ENCODE measurements at places on chromosomes 2 and 18. TPM values are rescaled to one million over a fixed set of nuclear protein-coding genes. Genes with fewer than 3 reads are reported as not detected.

DNA sequence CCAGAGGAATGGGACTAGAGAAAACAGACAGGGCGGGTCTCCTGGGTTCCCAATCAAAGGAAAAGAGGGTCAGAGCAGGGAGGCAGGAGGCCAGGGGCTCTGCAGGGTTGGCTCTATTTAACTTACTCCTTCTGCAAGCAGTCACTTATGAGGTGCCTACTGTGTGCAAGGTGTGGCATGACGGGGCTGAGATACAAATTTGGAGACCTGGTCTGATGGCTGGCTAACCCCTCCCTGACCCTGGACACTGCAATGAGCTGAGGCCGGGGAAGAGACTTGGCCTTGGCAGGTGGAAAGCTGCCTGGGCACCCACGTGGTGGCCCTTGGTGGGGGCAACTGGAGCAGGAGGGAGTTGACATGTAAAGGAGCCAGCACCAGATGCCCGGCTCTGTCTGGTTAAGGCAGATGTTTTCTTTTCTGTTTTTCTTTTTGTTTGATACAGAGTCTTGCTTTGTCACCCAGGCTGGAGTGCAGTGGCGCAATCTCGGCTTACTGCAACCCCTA, 148.5 kb upstream of the GATA6 start:
- DNase-seq: no peak
- peaks cover 4% of the 10 kb centered on the region for H3K27me3 ChIP-seq
- no peaks in the 10 kb centered on the region for H3K4me1 ChIP-seq
- no peaks in the 10 kb centered on the region for H3K36me3 ChIP-seq

GRCh38 chr2:29509397-29509796, 394.2 kb downstream of the CLIP4 start:
- no peaks in the 10 kb centered on the region for H3K36me3 ChIP-seq
- H3K4me1 ChIP-seq: no peaks in the 10 kb centered on the region
- no peak overlapping the region for H3K27ac ChIP-seq

DNA sequence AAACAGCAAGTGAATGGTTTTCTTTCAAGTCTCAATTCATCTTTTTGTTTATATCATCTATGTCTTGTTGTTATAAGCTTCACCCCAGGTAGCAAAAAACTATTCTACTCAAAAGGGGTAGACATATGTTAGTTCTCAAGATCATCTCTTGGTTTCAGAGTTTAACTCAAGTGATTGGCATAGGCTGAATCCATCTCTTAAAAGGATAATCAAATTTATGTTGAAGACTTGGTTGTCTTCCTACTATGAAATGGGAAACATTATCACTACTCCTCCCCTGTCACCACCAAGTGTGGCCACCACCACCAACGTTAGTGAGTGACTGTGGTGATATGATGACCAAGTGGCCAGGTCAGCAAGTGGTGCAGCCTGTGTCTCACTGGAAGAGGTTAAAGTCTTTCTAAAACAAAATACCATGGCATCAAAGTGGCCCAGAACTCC, 1.5 kb downstream of the IL1B start:
- peaks cover 31% of the 10 kb centered on the region for H3K4me1 ChIP-seq
- no peak overlapping the region for H3K4me3 ChIP-seq
- peaks cover 6% of the 10 kb centered on the region for H3K27me3 ChIP-seq
- DNase-seq: no peak

The TUBB8B gene
- total RNA-seq: not detected

All from natural killer cell treated with Interleukin-12 subunit alpha and Interleukin-12 subunit beta and Interleukin-15 and Interleukin-18, amount 100 ng/mL, for 72 hours (primary cell).